Glutamatergic neuron (in vitro differentiated cells): ENCODE measurements at places on chromosomes 7 and 10.
A peak's percentile ranks its signal among the peaks of the same experiment; 100 is the strongest.

DNA sequence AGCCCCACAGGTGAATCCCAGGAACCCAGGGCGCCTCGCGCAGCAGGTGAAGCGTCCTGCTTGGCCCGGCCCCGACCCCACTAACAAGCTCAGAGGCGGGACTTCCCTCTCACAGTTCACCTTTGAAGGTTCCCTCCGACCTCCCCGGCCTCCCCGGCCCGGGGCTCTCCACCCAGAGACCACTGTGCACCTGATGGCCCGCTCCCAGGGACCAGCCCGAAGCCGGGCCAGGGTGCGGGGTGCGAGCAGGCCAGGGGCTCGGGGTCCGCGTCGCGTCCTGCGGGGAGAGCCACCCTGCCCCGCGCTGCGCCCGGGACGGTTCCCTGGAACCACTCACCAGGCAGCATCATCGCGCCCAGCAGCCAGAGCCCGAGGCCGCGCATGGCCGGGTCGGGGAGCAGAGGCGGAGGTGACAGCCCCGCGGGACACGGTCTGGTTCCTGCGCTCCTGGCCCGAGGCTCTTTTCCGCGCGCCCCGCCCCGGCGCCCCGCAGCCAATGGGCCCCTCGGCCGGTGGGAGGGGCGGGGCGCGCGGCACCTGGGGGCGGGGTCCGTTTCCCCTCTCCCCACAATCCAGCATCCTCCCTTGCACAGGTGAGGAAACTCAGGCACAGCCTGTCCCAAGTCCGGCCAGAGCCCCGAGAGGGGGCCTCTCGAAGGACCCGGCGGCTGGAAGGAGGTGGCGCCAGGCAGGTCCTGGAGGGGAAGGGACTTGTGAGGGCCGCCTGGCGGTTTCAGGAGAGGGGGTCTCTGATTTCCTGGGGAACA, at the start of gene ADAM8:
Gene ADAM8 (minus strand): TSS at position 434 of the 767 bp plus-strand sequence. CDS start 51 bp downstream, at position 383.
- peak; percentile 63 for DNase-seq

DNA sequence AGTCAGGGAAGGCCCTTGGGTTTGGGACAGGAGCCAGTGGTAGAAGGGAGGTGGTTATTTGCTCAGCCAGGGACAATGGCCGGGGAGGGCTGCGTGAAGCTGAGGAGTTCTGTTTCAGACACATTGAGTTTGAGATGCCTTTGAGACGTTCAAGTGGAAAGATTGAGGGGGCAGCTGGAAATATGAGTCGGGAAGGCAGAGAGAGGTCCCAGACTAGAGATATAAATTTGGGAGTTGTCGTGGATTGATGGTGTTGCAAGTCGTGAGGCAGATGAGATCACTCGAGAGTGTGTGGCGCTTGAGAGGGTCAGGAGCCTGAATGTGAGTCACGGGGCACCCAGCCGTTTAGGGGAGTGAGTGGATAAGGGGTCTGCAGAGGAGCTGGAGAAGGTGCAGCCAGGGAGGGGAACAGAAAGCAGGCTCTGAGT, 73.3 kb downstream of the ZMIZ1 start:
- DNase-seq, result no peak

DNA sequence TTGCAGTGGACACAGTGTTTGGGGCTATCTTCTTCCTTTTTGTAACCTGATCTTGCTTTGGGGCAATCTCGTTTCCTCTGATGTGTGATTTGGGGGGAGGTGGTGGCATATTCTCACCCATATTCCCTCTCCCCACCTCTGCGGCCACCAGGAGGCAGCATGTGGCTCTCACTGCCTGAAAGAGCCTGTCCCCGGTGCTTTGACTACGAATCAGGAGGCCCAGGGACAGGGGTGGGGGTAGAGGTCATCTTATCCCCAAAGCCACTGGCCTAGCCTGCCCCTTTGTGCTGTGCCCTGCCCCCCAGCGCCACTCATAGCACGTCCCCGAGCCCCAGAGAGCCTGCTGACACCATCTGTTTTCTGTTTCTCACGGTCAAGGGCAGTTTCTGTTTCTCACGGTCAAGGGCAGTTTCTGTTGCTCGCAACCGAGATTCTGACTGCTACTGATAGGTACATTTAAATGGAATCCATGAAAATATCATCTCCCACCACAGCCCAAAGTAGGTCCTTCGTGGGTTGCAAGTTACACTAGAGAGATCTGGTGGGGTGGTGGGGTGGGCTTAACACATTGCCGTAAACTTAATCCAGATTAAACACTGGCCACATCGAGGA, 28.2 kb downstream of the PHYH start:
- peak; percentile 78 for DNase-seq

DNA sequence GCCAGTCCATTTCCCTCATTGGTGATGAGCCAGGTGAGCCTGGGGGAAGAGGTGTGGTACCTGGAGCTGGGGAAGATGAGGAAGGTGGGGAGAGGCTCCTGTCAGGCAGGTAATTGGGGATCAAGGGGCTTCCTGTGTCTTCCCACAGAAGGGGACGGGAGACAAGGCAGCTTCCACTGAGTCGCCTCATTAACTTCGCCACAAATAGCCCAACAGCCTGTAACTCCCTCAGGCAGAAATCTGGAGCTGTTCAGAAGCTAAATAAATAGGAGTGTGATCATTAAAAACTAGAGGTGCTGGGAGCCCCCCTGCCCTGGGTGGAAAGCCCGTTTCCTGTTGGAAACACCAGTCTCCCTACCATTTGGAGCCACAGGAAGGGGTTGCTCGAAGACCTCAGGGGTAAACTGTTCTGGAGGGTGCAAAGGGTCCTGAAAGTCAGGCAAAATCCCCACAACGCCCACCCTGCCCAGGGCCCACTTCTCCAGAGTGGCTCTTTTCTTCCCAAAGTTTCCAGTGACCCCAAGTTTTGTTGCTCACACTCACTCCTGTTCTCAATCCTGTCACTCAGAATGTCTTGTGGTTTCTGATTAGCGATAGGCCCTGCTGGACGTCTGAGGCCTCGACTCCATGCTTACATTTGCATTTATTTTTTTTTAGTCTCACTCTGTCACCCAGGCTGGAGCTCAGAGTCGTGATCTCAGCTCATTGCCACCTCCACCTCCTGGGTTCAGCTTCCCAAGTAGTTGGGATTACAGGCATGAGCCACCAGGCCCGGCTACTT, 25.7 kb downstream of the UNC5B start:
- no peak for DNase-seq

- DNase-seq, result no peak
Measured at GRCh38 chr10:90126256-90126595, 424.8 kb downstream of the KIF20B start.

DNA sequence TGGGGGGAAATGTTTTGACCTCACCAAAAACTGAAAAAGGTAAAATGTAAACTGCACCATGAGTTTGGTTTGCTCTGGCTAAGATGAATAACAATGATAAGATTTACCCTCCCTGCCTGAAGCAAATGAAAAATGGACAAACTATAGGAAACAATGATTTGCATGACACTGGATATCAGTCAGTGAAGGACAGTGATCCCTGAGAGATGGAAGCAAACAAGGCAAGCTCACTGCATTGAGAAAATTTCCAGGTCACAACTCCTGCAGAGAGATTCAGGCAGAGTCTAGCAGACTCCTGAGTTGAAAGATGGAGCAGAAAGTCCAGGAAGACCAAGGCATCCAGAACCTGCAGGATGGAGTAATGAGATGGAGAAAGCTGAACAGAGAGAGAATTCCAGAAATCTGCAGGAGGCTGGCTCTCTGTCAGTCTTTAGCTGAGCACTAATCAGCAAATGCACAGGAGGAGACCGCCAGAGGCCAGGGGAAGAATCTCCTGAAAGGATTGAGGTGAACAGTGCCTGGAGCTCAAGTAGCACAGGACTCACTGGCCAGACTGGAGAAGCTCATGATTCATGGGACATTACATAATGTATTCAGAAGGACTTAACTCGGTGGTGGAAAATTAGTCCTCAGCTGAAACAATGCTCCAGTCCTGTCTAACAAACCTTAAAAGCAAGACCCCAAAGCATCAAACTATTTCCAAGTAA, 51.2 kb upstream of the PALS2 start:
- DNase-seq, result no peak

- no peak for DNase-seq
Measured at GRCh38 chr7:99255463-99255862, 17.2 kb upstream of the MYH16 start.

GRCh38 chr7:100166317-100166940, 2.0 kb downstream of the GAL3ST4 start:
- DNase-seq, result no peak

GRCh38 chr10:110679486-110680272, 35.5 kb downstream of the RBM20 start:
- DNase-seq, result peak; percentile 73

GRCh38 chr10:49300140-49300974, 1.4 kb downstream of the C10orf71 start:
- DNase-seq, result no peak

DNA sequence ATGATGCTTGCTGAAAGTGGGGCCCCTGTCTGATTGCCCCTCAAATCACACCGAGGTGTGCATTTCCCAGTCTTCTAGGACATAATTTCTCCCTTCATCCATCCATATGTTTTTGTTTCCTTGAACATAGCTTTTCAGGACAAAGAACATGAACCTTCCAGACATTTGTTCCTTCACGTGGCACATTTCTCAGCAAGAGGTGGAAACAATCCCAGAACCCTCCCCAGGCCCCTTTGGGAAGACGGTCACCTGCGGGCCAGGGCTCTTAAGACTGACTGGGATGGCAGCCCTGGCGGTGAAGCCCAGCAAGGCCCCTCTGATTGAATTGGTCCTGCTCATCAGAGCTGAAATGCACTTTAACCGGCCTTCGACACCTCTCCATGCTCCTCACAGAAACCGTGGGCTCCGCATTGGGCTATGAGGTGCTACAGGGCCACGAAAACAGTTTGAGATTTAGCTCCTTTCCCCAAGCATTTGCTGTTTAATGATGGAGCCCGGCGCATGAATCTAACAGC, 522.5 kb upstream of the DPP6 start:
- no peak for DNase-seq

DNA sequence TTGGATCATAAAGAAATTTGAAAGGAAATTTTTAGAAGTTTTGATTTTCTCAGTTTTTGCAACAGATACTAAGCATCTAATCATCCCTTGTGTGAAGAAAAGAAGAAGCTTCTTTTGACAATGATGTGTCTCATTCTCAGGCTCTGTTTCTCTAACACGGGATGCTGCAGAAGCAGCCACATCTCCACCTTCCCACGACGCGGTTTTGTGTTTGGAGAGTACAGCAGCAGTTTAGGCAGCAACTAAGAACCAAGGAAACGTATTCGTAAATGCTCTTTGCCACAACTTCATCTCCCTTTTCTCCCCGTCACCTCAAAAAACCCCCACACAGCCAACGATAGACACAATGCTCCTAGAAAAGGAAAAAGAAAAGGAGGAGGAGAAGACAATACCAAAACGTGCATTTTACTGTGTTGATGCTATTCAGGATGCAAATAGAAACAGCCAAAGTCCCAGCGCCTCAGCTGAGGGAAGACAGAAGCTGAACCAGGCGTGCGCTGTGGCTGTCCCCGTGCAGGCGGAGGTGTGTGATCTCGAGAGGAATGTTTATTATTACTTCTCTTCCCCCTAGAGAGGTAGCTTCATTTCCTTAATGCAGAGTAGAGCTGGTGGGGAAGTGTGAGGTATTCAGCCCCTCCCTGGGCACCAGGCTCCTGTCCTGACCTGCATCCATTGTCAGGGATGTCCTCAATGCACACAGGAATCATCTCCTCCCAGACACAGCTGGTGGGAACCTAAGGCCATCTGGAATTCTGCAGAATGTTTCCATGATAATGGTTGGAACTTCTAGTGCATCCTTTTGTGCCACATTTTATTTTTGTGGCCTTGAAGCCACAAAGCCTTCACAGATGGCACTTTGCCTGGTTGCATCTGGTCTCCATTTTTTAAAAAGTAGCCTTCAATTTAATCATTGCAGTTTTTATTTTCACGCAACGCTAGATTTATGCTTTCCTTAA, 174.6 kb upstream of the KLF6 start:
- no peak for DNase-seq

- DNase-seq, result no peak
Measured at GRCh38 chr10:86775056-86775869, 18.8 kb downstream of the BMPR1A start.

- no peak for DNase-seq
Measured at GRCh38 chr7:129457101-129457500, 22.9 kb downstream of the STRIP2 start.

GRCh38 chr10:4883079-4883739, 57.2 kb downstream of the AKR1E2 start:
- no peak for DNase-seq

DNA sequence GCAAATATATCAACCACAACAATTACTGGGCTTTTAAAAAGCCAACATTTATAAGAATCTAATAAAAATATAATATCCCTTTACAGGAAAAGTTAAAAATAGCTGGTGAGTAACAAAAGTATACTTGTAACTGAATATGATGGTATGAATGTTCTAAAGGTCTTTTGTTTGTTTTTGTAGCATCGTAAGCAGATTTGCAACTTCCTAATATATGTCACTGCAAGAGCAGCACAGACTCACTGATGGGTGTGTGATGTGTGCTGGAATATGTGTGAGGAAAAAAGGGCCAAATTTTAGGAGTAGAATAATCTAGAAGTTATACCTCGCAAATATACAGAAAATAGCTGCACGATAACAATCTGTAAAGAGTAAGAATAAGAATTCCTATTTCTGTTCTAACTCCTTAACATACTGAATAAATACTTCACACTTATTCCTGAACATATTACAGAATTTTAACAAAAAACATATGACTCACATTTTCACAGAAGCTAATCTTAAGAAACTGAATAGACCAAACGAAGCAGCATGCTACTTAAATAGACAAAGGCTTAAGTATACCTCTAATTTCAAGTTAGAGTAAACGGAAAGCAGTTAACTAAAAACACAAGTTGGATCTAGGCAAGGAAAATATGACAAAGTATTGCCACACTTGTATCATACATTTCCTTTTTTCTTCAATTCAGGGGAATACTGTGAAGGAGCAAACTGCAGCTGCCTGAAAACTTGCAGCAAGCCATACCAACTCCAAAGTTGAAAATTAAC, 9.6 kb downstream of the ETV1 start:
- no peak for DNase-seq

DNA sequence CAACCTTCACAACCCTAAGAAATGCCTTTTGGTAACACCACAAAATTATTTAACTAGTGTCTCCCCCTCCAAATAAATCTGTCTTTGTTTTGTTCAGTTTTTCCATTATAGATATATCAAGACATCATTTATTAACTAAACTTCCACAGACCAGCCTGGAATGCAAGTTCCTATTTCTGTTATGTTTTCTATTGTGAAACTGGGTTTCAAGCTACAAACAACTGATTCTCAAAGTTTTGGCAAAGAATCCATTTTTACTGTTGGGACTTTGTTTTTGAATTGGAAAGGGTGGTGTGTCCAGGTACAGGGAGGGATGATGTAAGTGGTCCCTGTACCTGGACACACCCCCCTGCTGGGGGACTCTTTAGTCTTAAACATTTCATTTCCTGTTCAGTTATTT, 36.2 kb downstream of the STAMBPL1 start:
- DNase-seq, result no peak

GRCh38 chr10:120527691-120528090, 70.7 kb downstream of the PLPP4 start:
- no peak for DNase-seq

DNA sequence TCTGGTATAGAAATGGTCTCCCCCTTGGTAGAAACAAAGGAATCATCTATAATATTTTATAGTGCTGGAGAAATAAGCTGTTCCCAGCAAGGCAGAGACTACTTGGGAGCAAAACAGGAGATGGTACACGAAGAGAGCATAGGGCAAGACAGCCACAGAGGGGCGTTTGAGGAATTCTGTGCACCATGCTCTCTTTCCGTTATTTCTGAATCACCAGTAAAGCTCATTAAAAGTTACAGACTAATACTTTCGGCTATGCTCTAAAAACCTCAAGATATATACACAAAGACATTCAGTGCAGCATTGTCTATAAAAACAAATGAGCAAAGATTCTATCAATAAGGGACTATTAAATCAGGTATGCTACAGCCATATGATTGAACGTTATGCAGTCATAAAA, 68.5 kb upstream of the FHIP2A start:
- no peak for DNase-seq
